ENCODE measurements at places on chromosomes 12 and 14.

GRCh38 chr14:89540009-89540829 is 123.2 kb upstream of the FOXN3 start:
- peak; percentile 23 for DNase-seq

DNA sequence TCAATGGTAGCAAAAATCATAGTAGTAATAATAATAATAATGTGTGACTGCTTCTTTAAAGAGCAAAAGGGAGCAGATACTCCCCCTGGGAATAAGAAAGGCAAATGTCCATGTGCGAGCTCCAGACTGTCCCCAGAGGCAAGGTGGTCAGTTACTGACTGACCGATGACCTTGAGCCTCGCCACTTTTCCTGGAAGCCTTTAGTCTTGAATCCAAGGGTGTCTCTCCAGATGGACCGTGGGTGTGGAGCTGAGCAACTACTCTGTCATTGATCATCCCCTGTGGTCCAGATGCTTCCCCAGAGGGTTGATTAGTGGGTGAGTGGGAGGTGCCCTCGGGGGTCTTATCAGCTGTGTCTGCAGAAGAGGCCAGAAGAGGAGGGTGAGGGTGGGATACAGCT is 418.5 kb upstream of the TBX3 start:
- no peak for DNase-seq

DNA sequence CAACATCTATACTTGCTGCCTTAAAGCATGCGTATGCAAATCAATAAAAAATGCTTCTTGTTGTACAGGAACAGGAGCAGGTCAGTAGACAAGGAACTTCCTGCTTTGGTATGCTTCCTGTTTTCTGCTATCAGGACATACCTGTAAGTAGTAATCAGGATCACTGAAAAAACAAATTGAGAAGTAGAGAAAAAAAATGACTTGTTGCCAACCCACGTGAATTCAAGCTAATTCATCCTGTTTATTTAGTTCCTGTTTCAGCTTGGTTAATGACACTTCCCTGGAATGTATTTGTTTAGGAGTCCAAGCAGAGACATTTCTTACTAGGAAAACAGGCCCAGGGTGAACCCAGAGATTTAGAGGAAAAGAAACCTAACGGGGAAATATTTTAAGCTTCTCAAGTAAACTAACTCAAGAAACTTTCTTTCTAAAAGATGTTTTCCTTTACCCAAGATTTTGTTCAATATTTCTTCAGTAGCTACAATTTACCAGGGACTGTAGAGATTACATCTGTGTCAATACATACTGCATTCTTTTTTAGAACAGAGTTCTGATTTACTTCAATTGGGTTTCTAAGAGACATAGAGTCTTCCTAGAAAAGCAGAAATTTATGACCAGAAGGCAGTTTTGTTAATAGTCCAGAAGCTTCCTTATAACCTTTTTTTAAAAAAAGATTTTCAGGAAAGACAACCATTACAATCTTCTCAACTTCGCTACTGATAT is 124.2 kb downstream of the PAWR start:
- no peak for DNase-seq

- no peak for DNase-seq
Measured at GRCh38 chr12:113659416-113659815, 187.7 kb upstream of the LHX5 start.

DNA sequence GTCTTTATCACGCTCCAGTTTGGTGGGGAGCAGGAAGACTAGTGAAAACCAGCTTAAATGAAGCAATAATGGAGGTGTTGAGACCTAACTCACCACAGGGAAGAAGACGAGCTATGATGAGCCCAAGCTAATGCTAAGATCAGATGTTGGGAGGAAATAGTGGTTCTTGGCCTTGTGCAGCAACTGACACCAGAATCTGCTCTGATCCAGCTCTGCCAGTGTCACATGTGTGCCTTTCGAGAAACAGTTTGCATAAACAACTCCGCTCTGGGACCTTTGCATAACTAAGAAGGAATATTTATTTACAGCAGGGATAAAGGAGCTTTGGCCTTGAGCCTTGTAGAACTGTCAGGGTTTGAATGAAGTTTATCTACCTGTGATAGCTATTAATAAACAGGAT is 369.4 kb upstream of the CCDC196 start:
- no peak for DNase-seq

Measured in fibroblast of lung (primary cell).